Stimulated activated CD8-positive, alpha-beta memory T cell treated with anti-CD3 and anti-CD28 coated beads, Interleukin-4, amount 100 ng/mL, for 48 hours (primary cell): ENCODE measurements at places on chromosomes 5 and 9.
A peak's percentile ranks its signal among the peaks of the same experiment; 100 is the strongest.

DNA sequence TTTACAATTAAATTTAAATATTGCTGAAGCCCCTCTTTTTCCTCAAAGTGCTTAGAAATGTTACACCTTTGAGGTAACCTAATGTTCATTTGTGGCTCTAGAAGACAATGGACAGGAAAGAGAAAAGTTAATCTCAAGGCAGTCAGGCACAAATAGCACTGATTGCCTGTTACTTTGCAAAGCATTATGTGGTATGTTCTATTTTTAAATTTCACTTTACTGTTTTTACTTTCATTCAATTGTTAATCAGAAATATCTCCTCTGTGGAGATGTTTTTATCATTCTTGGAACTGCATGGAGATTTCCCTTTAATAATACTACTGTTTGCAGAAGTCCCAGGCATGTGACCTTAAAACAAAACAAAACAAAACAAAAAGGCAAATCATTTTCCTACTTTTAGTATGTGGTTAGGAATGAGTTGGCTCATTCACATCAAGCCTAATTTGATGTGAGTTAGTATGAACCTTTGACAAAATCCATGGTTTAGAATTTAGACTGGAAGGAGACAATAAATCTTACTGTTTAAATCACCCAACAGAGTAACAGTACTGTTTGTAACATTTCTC is 67.5 kb downstream of the CWC27 start:
- no peak for DNase-seq

- no peak for DNase-seq
Measured at GRCh38 chr9:124482431-124483031, 24.7 kb downstream of the NR5A1 start.

DNA sequence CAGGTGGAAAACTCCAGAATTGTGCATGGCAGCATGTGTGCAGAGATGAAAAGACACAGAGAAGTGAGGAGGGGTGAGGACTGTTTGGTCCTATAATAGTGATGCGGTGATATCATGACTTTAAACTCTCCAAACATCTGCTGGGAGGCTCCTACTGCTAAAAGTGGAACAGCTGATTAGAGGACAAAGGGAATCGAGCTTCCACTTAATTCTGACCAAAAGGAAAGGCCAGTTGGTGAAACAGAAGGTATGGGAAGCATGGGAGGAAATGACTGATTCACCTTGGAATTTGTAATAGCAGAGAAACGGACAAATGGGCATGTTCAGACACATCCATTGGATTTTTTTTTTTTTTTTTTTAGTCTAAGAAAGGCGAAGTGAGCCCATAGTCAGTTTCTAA is 67.5 kb upstream of the MAMDC2 start:
- no peak for DNase-seq

DNA sequence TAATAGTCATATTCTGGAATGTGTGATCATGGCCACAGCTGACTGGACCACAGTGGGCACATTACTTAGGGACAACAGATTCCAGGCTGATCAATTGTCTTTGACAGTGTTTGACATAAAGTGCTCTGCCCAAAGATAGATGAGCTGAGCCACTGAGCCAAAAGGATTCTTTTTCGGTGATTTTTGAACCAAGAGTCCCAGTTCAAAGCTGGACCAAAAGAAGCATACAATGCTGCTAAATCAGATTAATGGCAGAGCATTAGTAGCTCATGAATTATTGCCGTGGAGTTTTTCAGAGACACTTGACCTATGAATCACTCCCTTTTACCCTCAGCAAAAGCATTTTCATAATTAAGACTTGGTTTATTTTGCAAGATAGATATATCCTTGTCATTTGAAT is 160.6 kb downstream of the IZUMO3 start:
- no peak for DNase-seq

DNA sequence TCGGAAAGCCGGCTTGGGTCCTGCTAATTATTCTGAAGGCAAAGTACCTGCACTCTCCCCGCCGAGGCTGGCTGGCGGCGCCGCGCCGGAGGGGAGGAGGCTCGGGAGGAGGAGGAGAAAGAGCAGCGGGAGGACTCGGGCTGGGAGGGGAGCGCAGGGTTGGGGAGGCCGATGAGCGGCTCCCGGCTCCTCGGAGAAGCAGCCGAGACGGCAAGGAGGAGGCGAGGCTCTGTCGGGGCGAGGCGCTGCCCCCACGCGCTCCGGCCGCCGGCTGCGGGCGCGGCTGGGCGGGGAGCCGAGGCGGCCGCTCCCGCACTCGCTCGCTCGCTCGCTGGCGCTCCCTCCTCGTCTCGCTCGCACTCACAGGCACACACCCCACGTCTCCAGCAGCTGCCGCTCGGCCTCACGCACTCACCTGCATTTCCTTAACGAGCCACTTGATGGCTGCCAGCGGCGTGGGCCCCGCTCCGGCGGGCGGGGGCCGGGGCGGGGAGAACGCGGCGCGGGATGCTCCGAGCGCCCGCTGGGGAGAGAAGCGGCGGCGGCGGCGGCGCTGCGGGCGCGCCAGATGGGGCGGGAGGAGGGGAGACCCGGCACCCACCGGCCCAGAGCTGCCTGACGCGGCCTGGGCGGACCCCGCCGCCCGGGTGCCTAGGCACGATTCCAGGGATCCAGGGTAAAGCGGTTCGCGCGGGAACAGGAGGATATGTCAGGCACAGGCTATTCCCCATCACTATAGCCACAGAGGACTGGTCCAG is at the start of gene PTPRD:
PTPRD (minus strand) TSS at position 362 of the 758 bp plus-strand sequence.
- peak; percentile 27 for DNase-seq

DNA sequence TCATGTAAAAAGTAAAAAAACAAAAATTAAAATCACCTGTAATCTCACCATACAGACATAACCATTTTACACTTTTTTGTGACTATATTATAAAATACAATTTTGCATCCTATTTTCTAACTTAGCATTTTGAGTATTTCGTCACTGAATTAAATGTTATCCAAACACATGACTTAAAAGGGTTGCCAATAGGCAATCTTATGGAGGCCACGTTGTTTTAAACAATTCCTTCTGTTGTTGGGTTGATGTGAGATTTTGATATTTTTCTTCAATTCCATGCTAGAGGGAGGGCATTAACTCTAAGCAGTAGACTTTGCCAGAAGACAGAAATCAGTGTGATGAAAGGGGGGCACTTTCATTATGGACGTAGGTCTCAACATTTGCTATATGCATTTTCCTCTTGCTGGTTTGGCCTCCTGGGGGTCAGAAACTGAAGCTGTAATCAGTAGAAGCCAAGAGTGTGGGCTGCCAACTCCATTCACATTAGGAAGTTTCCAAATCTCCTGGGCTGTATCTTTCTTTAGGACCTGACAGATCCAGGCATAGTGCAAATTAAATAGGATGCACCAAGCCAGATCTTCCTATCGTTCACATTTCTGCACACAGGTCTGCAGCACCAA is 614.2 kb upstream of the CLINT1 start:
- DNase-seq: no peak

GRCh38 chr9:93136011-93136440 is 2.0 kb upstream of the NINJ1 start:
- no peak for DNase-seq

GRCh38 chr9:37300620-37301019 is 121.9 kb upstream of the GRHPR start:
- no peak for DNase-seq

DNA sequence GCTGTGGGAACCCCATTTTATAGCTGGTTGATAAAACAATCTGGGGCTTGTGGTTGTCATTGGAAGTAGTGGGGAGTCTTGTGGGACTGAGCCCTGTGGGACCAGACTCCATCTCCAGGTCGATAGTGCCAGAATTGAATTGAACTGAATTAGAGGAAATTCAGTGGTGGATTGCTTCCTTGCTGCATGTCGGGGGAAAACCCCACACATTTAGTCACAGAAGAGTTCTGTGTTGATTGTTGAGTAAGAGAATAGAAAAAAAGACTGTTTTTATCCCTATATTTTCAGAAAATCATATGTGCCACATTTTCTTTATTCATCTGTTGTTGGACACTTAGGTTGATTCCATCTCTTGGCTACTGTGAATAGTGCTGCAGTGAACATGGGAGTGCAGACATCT is 209.7 kb downstream of the ARHGEF28 start:
- no peak for DNase-seq

GRCh38 chr9:137252555-137253506 is 1.7 kb downstream of the STPG3 start:
- DNase-seq: no peak

DNA sequence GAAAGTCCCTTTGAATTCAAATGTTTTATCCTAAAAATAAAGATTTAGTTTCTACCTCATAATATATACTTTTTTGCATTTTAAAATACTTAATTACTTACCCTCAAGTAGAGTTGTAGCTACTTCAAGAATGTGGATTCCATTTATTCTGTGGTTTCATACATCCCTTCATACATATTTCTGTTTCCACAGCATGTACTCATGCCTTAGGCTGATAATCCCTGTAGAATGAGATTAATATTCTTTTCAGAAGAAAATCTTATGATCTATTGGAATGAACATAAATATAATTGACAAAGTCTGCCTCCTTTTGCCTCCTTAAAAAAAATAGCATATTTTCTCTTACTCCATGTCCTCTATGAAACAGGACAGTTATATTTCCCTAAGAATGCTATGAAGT is 465.7 kb downstream of the DTWD2 start:
- no peak for DNase-seq

- DNase-seq: no peak
Measured at GRCh38 chr9:31119890-31120454, 1264.5 kb upstream of the ACO1 start.

- DNase-seq: no peak
Measured at GRCh38 chr9:136562746-136563495, 17.1 kb upstream of the NOTCH1 start.

- no peak for DNase-seq
Measured at GRCh38 chr9:80233102-80233843, 661.5 kb downstream of the TLE4 start.

DNA sequence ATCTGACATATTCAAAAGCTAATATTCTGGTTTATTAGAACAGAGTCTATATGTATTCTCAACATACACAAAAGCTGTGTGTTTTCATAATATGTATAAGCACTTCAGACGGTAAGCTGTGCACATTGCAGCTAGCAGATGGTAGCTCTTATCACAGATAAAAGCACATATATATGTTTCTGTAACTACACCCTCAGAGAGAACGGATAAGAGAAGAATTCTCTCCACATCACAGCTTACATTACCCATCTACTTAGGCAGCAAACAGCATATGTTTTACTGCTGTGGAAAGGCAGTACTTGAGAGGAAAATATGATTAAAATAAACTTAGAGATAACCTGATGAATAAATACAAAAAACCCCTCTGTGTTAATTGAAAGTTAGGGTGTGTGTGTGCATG is 450.9 kb upstream of the ZNF608 start:
- no peak for DNase-seq

DNA sequence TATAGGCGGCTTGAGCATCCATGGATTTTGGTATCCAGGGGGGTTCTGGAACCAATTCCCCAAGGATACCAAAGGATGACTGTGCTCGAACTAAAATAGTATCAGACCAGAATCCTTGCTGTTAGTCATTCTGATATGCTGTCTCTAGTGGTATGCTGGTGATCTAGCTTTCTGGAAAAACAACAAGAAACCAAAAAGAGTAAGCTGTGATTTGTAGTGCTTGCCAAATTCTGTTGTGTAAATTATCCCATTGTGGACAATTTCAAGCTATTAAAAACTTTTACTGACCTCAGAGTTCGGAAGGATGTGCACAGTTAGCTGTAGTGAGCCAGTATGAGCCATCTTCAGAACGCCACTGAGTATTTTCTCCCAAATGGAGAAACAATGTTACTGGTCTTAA is 99.0 kb upstream of the FBN2 start:
- no peak for DNase-seq

DNA sequence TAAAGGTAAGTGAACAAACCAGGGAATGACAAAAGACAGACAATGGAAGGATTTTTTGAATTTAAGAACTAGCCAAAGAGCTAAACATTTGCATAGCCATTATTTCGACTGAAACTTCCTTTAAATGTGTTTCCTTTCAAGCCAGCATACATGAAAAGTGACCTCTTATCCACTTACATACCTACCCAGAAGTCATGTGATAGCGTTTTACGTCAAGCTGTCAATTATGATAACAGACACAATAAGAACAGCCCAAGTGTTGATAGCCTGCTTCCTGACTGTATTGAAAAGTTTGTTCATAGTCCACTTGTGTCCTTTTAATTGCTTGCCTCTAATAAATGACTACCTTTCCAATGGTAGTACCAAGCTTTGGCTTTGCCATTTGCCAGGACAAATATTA is 206.0 kb downstream of the NFIB start:
- DNase-seq: no peak

DNA sequence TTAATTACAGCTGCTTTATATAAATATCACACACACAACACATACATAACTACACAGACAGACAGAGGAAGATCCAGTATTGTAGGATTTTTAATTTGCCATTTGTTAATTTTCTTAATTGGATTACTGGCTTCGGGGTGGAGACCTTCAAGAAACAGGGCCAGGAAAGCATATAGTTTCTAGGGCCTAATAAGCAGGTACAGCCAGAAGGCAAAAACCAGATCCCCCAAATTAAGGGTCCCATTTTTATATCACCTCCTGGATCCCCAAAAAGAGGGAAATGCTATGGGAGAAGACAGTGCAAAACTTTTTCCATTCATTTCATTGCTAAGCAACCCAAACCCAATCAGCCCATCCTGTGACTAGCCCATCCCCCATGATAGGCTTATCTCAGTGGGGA is 373.3 kb upstream of the FAM174A start:
- no peak for DNase-seq

- no peak for DNase-seq
Measured at GRCh38 chr9:94779031-94779430, 52.5 kb downstream of the AOPEP start.

- no peak for DNase-seq
Measured at GRCh38 chr5:42840269-42840668, 28.6 kb upstream of the SELENOP start.

DNA sequence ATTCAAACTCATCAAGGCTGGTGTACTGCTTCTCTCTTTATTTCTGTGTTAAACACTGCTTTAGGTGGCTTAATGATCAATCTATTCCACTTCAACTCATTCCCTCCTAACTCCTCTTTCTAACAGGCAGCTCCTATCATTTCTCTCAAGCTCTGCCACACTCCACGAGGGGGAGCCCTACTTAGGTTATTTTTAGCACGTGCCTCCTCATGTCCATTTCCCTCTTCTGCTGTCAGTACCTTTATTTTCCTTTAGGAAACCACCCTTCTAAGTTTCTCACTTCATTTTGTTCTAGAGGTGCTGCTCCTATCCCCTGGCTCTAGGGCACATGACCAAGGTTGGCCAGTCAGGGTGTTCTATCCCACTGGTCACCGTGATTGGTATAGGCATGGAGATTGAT is 6.7 kb upstream of the BRINP1 start:
- DNase-seq: no peak

GRCh38 chr5:122478741-122479442 is 166.9 kb downstream of the SNCAIP start:
- DNase-seq: no peak
